Mesenteric fat pad (tissue), 1 donor: ENCODE measurements at places on chromosomes 7 and 10. TPM values are rescaled to one million over a fixed set of nuclear protein-coding genes. Genes with fewer than 3 reads are reported as not detected.

DNA sequence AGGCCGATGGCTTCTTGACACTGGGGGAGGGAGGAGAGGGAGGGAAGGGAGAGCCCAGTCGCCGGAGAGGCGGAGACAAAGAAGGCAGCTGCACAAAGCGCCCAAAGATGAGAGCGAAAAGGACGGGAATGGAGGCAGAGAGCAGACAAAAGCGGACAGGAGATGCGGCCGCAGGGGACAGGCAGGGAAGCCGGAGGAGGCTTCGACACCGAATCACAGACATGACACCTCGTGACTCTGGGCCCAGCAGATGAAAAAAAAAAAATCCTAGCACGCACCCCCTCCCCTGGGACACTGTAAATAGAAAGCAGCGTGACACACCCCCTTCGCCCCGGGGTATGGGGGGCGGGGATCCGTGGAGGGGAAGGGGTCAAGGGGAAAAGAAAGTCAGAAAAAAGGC lies 976 bp downstream of the NAT16 start:
- DNase-seq: no peak

DNA sequence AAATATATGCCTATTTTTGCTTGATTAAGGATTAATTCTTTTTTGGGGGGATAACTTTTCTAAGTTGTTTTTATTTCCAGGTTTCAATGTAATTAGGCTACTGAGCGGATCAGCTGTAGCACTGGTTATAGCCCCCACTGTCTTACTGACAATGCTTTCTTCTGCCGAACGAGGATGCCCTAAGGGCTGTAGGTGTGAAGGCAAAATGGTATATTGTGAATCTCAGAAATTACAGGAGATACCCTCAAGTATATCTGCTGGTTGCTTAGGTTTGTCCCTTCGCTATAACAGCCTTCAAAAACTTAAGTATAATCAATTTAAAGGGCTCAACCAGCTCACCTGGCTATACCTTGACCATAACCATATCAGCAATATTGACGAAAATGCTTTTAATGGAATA lies 1.0 kb downstream of the LRRTM3 start:
- no peak for DNase-seq

DNA sequence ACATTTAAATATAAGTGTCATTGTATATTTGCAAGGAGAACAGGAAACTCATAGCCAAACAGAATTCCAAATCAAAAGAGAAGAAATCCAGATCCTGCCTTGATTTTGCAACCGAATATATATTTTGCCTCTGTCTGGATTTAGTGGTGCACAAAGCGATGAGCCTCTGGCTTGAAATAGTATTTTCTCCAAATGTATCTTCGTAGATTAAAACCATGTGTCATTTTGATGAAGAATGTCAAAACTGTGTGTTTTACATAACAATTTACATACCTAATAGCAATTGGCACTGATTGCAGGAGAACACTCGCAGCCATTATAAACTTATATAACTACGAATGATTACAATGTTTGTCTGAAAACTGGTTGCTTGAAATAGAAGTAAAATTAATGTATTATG lies 156.4 kb downstream of the ARID5B start:
- no peak for DNase-seq

GRCh38 chr10:17443707-17444387 lies 10.5 kb downstream of the ST8SIA6 start:
- DNase-seq: no peak

GRCh38 chr7:46397591-46397990 lies 476.5 kb upstream of the IGFBP3 start:
- DNase-seq: no peak

- DNase-seq: peak; percentile 93
Measured at GRCh38 chr10:102917314-102917961, 656 bp upstream of the CNNM2 start.

- DNase-seq: no peak
Measured at GRCh38 chr7:7125963-7126362, 56.4 kb upstream of the C1GALT1 start.

NAT16 gene
- not detected for total RNA-seq

CALML3 gene
- not detected for total RNA-seq

HPSE2 gene
- total RNA-seq: 1.9 TPM
